ENCODE measurements at places on chromosomes 16 and 17.
A peak's percentile ranks its signal among the peaks of the same experiment; 100 is the strongest.

GRCh38 chr16:53598511-53599275, 95.7 kb upstream of the AKTIP start:
- no peak for DNase-seq

- no peak for DNase-seq
These were observed 11.6 kb upstream of the ADGRG1 start for GRCh38 chr16:57616876-57617275.

DNA sequence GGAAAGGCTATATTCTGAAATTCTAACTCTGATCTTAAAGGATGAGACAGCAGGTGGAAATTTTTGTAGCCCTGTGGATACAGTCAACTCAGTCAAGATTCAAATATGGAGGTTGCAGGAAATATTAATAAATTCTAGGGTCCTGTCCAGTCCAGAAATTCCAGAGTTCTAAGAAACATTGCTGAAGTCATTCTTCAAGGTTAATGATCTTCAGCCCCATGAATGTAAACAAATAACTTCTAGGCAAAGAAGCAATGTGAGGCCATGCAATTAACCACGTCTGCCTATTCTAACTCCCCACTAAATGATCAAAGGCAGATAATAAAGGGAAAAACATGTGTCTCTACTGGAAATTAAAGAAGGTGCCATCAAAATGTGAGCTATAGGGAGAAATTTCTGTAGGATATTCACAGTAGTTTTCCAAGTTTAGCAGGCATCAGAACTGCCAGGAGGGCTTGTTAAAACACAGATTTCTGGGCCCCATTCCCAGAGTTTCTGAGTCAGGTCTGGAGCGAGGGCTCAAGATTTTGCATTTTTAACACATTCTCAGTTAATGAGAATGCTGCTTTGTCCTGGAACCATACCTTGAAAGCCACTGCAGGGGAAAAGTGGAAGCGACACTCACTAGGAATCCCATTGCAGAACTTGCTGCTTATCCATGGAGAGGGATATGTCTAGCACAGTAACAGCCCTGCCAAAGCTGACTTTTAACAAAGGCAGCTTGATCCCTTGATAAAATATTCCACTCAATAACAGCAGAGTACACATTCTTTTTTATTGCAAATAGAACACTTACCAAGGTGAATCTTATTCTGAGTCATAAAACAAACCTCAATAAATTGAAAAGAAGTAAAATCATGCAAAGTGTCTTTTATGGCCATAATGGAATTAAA, 61.8 kb downstream of the DNAH3 start:
- DNase-seq, result no peak

- no peak for DNase-seq
These were observed 32.6 kb upstream of the CBFA2T3 start for GRCh38 chr16:89009343-89010209.

DNA sequence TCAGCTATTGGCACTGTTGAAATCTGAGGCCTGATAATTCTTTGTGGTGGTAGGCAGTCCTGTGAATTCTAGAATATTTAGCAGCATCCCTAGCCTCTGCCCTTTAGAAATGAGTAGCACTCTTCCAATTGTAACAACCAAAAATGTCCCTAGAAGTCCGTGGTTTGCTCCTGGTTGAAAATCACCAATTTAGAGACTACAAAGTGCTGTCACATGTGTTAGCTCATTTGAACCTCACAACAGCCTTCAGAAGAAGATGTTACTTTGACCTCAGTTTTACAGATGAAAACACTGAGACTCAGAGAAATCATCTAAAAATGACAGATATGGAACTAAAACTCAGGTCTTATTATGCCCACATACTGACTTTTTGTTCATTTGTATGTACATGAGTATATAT, 103.2 kb downstream of the TANC2 start:
- no peak for DNase-seq

- DNase-seq, result peak; percentile 15
These were observed 64.2 kb downstream of the SPECC1 start for GRCh38 chr17:20073055-20073979.

- DNase-seq, result no peak
These were observed 17.1 kb upstream of the VPS4A start for GRCh38 chr16:69294051-69294450.

GRCh38 chr16:8943001-8943763, 20.5 kb downstream of the USP7 start:
- DNase-seq, result no peak

DNA sequence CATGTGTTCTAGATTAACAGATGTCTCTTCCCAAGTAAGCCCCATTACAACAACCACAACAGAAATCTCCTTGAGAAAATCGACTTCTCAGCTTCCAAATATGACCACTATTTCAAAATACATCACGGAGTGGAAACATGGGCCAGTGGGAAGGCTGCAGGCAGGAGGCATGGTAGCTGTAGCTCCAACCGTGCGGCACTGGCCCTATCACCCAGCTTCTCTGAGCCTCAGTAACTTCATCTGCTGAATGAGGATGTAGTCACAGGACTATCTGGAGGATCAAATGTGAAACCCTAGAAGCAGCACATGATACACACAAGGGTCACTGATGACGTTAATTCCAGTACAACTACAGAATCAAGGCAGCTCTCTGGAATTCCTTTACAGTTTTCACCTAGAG, 112.2 kb downstream of the VPS53 start:
- DNase-seq, result no peak

DNA sequence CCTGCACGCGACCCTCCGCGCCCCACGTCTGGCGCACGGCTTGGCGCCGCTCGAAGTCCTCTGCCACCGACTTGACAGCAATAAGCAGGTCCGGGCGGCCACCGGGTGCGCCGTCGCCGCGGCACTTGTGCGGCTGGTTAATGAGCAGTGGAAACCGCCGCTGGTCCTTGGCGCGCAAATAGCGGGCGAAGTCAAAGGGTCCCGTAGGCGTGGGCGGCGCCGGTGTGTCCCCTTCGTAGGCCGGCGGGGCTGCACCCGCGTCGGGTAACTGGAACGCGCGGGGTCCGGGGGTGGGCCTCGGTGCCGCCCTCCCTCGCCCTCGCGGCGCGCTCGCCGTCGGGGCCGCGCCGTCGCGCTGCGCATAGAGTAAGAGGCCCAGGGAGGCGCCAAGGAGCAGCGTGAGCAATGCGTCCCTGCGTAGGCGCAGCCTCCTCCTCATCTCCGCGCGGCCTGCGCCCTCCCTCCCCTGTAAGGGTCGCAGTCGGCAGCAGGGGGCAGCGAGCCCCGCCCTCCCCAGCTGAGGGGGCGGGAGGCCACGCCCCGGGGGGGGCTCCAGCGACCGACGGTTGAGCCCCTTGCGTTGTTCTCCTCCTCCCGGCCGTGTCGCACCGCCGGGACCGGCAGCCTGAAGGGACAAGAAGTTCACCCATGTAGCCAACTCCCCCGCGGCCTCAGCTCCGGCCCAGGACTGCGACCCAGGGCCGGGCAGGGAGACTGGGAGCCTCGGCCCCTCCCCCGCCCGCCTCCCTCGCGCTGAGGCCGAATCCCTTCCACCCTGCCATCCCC, 558 bp downstream of the B3GNT9 start:
- DNase-seq, result peak; percentile 69

DNA sequence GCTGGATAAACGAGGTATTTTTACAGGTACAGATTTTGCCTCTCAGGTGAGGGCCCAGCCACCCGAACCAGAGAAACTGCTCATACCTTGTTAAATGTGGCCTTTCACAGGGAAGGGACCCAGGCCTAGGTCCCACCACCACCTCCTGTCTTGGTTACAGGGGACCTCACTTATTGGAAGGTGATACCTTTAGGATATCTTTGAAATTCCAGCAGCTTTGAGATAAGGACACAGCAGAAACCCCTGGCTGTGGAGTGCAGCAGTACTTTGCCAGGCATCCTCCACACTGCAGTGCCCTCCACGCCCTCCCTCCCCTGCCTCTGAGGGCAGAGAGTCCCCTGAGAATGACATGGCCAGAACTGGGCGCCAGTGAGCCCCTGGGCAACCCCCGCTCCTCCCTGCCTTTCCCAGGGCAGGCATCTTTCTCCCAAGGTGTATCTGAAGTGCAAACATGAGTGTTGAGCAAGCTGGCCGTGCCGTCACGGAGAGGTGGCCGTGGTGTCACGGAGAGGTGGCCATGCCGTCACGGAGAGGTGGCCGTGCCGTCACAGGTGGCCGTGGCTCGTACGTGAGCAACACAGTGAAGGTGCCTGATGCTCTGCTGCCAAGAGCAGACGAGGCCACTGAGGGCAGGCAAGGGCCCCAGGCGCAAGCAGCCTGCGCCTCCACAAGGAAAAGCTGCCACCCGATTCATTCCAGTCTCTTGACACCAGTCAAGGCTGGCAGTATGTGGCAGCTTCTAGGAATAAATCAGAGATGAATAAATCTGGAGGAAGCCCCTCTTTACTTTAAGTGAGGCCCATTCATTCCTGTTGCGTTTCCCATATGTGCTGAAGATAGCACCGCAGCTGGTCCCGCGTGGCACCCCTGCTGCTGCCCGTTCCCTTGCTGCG, 134.5 kb upstream of the CHMP6 start:
- DNase-seq, result peak; percentile 25

- peak; percentile 21 for DNase-seq
These were observed 4.0 kb upstream of the MEAK7 start for GRCh38 chr16:84508502-84508901.

DNA sequence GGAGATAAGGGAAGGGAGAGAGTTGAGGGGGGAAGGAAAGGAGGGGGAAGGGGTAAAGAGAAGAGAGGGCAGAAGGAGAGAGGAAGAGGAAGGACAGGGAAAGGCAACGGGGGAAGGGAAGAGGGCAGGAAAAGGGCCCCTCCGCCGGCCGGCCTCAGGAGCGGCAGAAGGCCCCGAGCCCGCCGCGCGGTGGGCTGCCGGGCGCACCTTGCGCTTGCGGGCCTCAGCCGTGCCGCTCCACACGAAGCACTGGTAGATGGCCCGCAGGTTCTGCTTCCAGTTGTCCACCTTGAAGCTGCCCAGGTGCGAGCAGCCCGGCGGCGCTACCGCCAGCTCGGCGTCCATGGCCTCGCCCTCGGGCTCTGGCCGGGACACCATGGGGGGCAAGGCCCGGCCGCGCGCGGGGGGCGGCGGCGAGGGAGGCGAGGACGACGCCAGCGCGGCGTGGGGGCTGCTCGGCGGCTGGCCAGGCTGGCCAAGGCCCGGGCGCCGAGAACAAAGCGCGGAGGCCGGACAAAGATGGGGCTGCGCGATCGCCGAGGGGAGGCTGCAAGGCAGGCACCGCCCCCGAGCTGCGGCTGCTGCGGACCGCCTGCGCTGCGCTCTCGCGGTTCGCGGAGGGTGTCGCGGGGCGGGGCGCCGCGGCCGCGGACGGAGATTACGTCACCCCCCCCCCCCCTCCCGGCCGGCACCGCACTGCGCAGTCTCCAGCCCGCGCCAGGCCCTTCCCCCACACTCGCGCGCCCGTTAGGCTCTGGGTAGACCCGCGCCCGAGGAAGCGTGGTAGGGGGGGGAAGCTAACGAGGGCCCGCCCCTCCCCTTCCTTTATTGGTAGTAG, at the start of gene USP22:
TSS of gene USP22 (minus strand) at position 554 of the 838 bp plus-strand sequence. CDS start at position 378, 176 bp downstream.
- DNase-seq, result no peak

DNA sequence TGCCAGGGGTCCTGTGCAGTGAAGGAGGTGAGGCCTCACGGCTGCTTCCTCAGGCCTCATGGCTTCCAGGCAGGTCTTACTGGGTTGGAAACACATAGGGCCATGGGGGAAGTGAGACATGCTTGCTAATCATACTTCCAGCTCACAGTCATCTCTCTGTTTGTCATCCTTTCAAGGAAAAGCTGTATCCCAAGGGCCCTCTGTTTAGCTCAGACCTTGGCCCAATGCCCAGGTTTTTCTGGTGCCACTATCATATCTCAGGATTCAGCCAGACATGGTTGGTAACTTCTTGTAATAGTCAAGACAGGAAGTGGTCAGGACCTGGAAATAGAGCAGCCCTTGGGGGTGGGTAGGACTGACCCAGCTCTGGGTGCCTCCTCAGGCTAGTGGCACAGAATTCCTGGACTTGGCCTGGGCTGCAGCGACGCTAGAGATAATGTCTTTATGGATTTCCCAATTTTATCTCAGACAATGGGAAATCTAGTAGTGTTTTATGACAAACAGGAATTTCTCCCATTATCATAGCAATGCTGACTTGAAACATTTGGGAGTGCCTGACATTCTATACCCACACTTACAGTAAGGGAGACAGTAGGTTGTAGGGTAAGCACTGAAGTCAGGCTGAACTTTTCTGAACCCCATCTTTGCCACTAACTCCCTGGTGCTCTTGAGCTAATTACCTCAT, 13.5 kb upstream of the ITGB3 start:
- DNase-seq, result no peak

- no peak for DNase-seq
These were observed 39.8 kb upstream of the MYLK3 start for GRCh38 chr16:46787909-46788308.

DNA sequence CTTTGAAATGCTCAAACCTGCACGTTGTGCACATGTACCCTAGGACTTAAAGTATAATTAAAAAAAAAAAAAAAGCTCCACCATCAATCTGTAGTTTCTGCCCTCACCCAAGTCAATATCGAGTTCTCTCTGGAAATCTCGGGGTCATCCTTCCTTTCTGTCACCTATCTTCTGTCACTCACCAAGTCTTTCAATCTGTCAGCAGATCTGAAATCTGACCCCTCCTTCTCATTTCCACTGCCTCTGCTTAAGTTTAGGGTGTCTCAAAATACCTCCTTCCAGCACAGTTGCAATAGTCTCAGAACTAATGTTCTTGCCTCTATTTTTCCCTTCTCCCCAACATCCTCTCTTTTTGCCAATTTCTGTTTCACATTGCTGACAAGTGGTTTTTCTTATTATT, 32.3 kb downstream of the FTO start:
- DNase-seq, result no peak

DNA sequence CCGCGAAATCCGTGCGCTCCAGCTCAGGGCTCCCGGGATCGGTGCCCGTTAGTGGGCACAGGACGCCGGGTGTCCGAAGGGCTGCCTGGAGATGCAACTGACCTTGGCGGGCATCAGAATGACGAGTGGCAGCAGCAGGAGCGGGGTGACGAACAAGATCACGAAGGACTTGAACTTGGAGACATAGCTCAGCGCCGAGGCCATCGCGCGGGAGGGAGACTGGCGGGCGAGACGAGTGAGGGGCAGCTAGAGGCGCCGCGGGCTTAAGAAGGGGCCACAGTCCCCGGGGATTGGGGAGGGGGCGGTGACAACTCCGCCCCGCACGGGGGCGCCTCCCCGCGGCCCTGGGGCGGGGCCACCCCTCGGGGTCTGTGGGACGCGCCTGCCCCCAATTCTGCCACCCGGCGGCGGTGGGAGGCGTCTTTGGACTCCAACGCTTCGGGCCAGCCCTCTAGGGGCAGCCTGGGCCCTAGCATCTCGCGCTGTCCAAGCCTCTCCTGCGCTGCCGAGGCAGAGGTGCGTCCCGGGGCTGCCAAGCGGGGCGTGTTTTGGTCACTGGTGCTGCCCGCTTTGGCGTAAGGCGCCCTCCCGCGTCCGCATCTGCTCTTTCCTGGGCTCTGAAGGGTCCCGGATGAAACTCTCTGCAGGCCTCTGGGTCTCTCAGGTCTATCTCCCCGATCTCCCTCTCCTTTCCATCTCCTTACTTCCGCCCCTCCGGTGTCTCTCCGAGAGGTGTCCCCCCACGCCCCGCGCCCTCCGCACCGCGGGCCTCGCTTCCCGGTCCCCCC, at the start of gene SLC13A5:
TSS of gene SLC13A5 (minus strand) at position 240 of the 788 bp plus-strand sequence. CDS start at position 204, 36 bp downstream.
- DNase-seq, result peak; percentile 37
